ENCODE measurements at places on chromosomes 6 and 20.

DNA sequence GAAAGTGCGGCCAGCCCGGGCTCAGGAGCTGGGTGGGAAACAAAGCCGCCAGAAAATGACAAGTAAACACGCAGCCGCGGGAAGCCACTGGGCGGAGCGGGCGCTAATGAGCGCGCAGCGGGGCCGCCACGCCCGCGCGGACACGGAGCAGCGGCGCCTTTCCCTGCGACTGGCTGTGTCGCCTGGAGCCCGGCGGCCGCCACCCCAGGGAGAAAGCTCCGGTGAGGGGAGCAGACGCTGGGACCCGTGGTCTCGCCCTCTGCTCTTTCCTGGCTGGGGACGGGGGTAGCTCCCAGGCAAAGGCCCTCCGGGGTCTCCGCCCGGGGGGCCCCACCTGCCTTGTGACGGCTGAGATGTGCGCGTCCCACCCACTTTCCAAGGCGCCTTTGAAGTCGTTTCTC is 54.9 kb downstream of the PRR18 start:
- no peak for DNase-seq

GRCh38 chr6:104855507-104855906 is 4.2 kb downstream of the HACE1 start:
- no peak for DNase-seq

DNA sequence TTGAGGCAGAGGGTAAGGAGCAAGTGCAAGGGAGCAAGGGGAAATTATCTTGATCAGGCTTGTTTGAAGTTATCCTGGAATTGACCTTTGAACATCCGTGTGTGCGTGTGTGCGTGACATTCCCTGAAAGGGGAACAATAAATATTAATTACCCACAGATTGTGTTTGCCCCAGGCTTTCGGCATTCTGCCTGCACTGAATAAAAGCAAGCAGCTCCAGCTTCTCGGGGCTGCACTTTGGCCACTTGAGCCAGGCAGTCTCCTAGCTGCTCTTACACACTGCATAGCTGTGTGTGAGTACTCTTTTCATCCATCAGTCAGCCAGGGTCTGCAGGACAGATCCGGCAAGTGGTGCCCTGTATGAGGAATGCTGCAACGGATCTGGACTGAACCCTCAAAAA is 107.7 kb upstream of the BTN3A2 start:
- DNase-seq = no peak

- DNase-seq = no peak
Measured at GRCh38 chr20:20430066-20430465, 62.2 kb downstream of the INSM1 start.

DNA sequence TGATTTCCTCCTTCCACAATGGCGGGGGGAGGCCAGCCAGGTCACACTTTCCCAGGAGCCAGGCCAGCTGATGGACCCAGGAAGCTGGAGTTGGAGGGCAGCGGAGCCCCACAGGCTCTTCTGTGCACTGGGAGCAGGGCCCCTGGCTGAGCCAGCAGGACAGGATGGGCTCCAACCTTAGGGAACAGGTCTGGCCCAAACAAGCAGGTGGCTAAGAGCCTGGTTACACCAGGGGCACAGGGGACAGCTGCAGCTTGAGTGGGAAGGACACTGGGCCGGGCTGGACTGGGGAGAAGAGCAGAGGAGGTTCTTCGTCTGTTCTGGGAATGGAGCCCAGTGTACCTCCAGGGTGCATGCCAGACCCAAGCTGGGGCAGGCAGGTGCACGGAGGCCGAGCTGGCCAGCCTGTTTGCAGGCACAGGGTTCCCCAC is 102.3 kb downstream of the DLL1 start:
- no peak for DNase-seq

DNA sequence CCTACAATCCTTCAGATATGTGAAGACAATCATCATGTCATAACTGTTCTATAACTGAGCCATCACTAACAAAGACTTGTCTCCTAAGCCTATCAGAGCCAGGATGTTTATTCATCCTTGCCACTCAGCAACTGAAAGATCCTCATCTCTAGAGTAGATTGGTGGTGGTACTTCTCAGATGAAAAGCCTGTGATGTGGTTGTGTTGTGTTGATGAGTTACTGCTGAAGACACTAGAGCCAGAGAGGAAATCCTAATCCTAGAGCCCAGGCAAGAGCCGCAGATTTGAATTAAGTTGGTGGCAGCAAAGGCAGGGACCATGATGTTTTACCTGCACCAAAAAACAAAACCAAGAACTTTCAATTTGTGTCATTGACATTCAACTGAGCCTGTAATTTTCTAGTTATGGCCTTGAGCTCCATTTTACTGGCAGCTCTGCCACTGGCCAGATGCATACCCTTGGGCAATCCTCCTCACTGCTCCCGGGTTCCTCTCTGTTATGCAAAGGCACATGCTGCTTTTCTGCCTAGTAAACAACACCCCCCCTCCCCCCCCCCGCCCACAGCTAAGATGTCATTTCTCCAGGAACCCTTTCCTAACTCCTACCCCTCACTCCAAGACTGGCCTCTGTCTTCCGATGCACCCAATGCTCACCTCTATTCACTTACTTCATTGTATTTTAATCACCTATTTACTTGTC is 50.2 kb upstream of the REV3L start:
- no peak for DNase-seq

DNA sequence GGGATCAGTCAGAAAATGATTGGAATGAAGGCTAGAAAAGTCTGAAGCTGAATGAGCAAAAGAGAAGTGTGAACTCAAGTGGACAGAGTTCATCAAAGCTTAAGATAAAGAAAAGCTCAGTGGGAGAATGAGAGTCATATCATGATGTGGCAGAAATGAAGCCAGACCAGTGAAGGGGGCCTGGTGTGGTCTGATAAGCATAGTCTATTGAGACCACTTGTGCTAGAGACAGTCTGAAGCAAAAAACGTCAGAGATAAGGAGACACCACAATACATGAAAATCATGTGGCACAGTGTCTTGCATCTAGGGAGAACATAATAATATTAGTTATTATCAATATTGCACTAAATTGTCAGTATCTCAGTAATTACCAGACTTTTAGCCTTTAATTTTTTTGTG is 601.5 kb downstream of the UTRN start:
- no peak for DNase-seq

DNA sequence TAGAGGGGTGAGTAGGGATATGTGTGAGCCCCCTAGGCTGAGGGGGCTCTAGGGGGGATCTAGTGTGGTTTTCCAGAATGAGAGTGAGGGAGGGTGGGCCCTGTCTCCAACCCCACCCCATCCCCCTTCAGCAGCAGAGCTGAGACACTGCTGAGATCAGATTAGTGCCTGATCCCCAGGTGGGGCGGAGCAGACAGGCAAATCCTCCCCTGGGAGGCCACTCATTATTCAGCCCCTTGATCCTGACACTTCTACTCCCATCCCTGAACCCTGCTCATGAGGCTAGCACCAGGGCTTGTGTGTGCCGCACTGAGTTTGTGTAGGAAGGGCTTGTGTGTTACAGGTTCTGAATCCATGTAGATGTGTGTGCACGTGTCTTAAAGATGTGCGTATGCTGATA is 42.5 kb downstream of the SPDEF start:
- DNase-seq = no peak

GRCh38 chr20:36872852-36873251 is 3.1 kb upstream of the TLDC2 start:
- no peak for DNase-seq

GRCh38 chr6:139824864-139825263 is 450.4 kb upstream of the CITED2 start:
- DNase-seq = no peak

DNA sequence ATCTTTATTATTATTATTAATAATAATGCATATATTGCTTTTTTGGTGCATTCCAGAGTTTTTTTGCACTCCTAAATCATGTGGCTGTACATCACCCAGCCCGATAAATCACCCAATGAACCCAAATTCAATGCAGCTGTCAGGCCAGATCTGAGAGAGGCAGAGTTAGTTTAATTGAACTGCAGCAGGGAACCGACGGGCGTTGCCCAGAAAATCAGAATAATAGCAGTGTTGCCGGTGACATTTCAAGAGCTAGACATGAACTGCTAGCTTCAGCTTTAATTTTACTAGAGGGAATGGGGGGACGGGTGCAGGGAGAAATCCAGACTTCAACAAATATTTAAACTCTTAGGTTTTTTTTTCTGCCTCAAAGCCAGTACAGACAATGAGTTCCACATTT is 135.0 kb downstream of the CLIC5 start:
- no peak for DNase-seq

GRCh38 chr20:39853636-39854035 is 835.4 kb downstream of the MAFB start:
- DNase-seq = no peak

GRCh38 chr20:13111249-13111911 is 102.6 kb downstream of the SPTLC3 start:
- DNase-seq = no peak

- DNase-seq = no peak
Measured at GRCh38 chr6:169983651-169984050, 232.2 kb downstream of the ERMARD start.

DNA sequence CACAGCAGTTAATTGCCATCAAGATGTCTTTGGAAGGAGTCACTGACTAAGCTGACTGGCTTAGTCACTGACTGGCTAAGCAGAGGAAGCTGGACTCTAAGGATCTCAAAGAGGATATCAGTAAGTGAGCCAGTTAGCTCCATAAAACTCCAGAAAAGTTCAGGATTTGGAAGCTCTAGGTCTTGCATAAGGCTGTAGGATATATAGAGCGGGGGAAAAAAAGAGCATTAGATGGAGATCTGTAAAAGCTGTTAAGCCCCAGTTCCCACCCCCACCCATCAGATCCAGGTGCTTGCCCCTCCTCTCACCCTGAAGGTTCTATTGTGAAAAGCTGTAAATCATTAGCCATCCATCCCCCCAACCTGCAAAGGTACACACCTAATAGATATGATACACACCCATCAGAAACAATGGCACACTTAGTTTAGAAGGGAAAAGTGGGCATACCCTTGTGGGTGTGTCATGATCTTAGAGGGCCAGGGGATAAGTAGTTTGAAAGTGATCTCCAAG is 32.2 kb downstream of the CARMIL1 start:
- no peak for DNase-seq

GRCh38 chr20:56417911-56418310 is 5.9 kb downstream of the CASS4 start:
- DNase-seq = no peak

GRCh38 chr20:56722042-56722441 is 92.9 kb downstream of the TFAP2C start:
- DNase-seq = no peak

DNA sequence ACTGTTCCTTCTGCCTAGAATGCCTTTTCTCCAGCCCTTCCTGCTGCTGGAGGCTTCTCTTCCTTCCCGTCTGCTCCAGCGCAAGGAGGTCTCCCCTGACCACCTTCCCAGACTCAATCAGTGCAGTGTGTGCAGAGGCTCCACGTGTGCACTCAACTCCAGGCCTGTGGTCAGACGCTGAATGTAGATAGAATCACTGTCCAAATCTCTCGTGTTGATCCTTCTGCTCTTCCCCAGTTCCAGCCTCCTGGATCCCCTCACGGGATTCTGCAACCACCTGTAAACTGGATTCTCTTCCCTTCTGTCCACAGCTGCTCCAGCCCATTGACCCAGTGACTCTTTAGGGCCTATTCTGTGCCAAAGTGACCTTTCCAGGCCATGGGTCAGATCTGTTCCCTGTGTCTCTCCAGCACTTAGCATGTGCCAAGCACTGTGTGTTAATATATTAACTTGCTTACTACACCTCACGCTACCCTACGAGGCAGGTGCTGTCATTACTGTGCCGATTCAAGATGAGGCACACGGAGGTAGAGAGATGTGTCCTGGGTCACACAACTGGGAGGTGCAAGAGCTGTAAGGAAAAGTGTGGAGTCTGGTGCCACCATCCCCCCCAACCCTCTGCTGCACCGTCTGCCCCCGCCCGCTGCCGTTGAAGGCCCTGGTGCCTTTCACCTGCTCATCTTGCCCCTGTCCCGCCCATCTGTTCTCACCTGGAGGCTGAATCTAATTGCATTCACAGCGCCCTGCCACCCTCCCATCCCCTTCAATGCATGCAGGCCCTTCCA is 112.2 kb downstream of the SULF2 start:
- no peak for DNase-seq

DNA sequence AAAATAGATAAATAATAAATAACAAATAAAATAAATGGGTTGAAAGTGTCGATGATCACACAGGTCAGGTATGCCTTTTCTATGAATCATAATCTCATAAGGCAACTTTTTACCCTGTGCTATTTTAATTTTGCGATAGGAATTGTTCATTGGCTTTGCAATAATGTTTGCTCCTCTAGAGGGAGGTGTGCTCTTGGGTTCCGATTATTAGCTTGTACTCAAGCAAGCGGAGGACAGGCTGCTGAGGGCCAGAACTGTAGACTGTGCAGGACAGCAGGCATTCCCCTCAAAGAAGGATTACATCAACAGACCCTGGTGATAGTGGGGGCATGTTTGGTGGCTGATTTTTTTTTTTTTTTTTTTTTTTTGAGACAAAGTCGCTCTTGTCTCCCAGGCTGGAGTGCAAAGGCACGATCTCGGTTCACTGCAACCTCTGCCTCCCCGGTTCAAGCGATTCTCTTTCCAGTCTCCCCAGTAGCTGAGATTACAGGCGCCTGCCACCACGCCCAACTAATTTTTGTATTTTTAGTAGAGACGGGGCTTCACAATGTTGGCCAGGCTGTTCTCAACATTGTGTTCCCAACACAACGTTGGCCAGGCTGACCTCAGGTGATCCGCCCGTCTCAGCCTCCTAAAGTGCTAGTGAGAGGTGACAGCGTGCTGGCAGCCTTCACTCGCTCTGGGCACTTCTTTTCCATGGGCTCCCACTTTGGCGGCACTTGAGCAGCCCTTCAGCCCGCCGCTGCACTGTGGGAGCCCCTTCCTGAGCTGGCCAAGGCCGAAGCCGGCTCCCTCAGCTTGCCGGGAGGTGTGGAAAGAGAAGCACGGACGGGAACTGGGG is 35.6 kb downstream of the RIOK1 start:
- DNase-seq = no peak

GRCh38 chr6:158865769-158866168 is 46.6 kb upstream of the EZR start:
- no peak for DNase-seq

GRCh38 chr20:43767686-43768474 is 41.1 kb upstream of the GTSF1L start:
- no peak for DNase-seq

GRCh38 chr6:90062667-90063066 is 168.4 kb downstream of the GJA10 start:
- DNase-seq = no peak

- DNase-seq = no peak
Measured at GRCh38 chr6:21965953-21966539, 330.8 kb downstream of the PRL start.

Measured in T-helper 22 cell (primary cell).